ENCODE measurements at places on chromosomes 11 and 22. TPM values are rescaled to one million over a fixed set of nuclear protein-coding genes. Genes with fewer than 3 reads are reported as not detected.

The TH gene
- total RNA-seq, result not detected

The DNAJB7 gene
- not detected for total RNA-seq

The PANX2 gene
- total RNA-seq, result 0.94 TPM

The EHF gene
- total RNA-seq, result 0.10 TPM

The APOL3 gene
- 84.2 TPM for total RNA-seq

The SH3BP1 gene
- 64.0 TPM for total RNA-seq

The TOM1 gene
- 190 TPM for total RNA-seq

The MMP13 gene
- total RNA-seq, result not detected

The MUC2 gene
- total RNA-seq, result not detected

The CNGA4 gene
- total RNA-seq, result 0.21 TPM

The ART5 gene
- not detected for total RNA-seq

The BTBD10 gene
- 40.8 TPM for total RNA-seq

The GNG3 gene
- not detected for total RNA-seq

The PHLDA2 gene
- 1.7 TPM for total RNA-seq

The CRYBB3 gene
- total RNA-seq, result not detected

The FOLH1 gene
- not detected for total RNA-seq

The PRCP gene
- total RNA-seq, result 46.7 TPM

Measured in mononuclear cell (primary cell).